GM12891 (cell line): ENCODE measurements at places on chromosomes 5 and 9.

- DNase-seq = peak; percentile 5
Observed at GRCh38 chr9:108182950-108183381, 672.8 kb downstream of the ACTL7B start.

- DNase-seq = no peak
Observed at GRCh38 chr5:170218726-170219125, 14.1 kb upstream of the C5orf58 start.

DNA sequence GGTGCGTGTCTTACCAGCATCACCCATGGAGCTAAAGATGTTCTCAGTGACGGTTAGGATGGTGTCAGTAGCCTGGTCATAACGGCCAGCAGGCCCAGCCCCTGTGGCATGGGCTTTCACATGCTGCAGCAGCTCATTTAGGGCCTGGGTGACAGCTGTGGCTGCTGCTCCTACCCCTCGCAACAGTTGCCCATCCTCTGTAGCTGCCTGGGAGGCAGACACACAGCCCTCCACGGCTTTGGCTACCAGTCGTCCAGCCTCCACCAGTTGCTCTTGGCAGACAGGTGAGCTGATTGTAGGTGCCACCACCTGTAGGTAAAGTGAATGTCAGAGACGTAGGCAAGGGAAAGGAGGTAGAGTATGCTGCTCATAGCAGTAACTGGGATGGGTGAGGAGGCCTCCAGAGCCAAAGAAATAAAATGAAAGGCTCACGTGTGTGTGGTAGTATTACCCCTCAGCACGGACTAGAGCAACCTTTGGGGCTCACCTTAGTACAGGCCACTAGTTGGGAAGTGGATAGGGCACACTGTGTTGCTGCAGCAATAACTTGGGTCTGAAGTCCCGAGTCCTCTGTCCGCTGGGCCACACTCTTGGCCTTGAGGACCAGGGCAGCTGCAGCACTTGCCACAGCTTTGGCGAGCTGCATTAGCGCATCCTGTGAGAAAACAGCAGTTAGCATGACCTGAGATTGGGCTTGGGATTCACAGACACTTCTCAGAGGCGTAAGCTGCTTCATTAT, 14.7 kb downstream of the TLN1 start:
- DNase-seq = no peak

- no peak for DNase-seq
Observed at GRCh38 chr5:60540856-60541805, 158.8 kb downstream of the DEPDC1B start.

DNA sequence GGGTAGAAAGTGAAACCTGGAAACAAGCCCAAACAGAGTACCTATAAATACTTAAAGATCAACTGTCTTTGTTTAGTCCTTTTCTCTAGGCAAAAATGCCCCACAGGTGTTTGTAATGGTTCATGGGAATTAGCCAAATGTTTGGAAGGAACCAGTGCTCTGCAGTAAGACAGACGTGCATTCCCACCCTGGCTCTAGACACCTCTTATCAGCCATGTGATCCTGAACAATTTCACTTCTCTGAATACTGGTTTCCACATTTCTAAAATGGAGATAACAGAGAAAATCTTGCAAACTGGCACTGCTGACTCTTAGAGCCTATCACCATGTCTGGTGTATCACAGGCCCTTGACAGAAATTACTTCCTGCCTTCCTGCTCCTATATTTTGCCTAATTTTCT, 30.0 kb downstream of the GLIS3 start:
- no peak for DNase-seq

- DNase-seq = no peak
Observed at GRCh38 chr9:128987805-128988204, 40.3 kb downstream of the NUP188 start.

DNA sequence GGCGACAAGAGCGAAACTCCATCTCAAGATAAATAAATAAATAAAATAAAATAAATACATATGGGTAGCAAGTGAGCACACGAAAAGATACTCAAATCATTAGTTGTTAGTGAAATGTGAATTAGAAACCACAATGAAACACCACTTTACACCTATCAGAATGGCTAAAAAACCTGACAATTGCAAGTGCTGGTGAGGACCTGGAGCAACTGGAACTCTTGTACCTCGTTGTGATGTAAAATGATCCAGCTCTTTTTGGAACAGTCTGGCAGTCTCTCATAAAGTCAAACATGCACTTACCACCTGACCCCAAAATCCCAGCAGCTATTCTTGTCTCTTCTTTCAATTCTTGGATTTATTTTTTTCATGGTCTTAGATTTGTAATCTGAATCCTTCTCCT, 69.2 kb upstream of the FBXW11 start:
- DNase-seq = no peak

GRCh38 chr9:93089481-93089991, 6.5 kb upstream of the CARD19 start:
- no peak for DNase-seq

DNA sequence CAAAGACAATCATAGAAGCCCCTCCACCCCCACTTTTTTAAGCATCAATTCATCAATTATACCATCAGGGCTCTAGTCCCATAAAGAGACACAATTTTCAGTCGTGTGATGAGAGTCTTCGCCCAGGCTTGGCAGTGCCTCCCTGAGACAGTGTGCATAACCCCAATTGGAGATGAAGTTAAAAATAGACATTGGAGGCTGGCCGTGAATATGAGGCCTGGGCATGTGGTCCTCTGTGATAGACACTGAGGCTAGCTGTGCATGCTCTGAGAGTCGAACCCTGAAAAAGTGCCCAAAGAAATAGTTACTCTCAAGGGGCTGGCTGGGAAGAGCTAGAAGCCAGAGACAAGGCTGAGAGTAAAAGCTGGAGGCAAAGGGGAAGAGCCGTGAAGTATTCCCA, 248.6 kb upstream of the NR4A3 start:
- no peak for DNase-seq

DNA sequence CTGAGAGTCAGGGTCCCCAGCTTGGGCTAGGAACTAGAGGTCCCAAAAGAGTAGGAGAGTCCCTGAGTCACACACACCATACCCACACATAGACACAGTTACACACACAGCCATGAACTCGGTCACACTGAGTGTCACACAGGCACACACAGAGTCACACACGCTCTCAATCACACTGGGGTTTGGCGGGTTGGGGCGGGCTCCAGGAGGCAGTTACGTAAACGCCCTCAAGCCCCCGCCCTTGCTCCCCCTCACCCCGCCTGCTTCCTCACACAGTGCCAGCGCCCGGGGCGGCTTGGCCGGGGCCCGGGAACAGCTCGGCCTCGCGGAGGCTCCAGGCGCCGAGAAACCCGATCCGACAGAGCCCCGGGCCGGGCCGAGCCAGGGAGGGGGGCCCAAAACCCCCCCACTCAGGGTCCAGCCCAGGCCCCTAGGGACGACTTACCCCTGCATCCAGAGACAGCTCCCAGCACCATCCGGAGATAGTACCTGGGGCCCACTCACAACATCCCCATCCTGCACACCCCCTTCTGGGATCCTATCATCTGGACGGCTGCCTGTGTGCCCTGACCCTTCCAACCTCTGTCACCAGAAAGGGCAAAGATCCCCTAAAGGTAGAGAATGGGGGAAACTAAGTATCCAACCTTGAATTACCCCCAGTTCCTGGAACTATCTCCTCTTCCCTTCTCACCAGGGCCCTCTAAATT, 3.5 kb upstream of the CNTFR start:
- no peak for DNase-seq

- no peak for DNase-seq
Observed at GRCh38 chr9:121797081-121797480, 145.6 kb downstream of the DAB2IP start.

DNA sequence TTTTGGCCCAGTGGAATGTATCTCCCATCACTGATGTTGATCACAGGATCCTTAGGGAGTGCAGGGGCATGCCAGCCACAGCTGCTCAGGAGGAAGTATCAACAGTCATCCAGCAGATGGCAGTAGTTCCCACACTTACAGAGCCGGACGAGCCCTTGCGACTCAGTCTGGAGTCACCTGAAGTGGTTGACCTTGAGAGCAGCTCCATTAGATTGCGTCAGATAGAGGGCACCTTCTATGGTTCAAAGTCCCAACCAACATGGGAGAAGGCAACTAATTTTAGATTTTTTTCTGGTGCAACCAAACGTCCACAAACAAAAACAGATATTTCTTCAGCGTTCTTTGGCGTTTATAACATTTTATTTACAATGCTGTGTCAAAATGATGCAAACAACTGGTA, 124.5 kb downstream of the EGFLAM start:
- peak; percentile 53 for DNase-seq

- DNase-seq = no peak
Observed at GRCh38 chr5:543351-543750, 19.1 kb upstream of the SLC9A3 start.

DNA sequence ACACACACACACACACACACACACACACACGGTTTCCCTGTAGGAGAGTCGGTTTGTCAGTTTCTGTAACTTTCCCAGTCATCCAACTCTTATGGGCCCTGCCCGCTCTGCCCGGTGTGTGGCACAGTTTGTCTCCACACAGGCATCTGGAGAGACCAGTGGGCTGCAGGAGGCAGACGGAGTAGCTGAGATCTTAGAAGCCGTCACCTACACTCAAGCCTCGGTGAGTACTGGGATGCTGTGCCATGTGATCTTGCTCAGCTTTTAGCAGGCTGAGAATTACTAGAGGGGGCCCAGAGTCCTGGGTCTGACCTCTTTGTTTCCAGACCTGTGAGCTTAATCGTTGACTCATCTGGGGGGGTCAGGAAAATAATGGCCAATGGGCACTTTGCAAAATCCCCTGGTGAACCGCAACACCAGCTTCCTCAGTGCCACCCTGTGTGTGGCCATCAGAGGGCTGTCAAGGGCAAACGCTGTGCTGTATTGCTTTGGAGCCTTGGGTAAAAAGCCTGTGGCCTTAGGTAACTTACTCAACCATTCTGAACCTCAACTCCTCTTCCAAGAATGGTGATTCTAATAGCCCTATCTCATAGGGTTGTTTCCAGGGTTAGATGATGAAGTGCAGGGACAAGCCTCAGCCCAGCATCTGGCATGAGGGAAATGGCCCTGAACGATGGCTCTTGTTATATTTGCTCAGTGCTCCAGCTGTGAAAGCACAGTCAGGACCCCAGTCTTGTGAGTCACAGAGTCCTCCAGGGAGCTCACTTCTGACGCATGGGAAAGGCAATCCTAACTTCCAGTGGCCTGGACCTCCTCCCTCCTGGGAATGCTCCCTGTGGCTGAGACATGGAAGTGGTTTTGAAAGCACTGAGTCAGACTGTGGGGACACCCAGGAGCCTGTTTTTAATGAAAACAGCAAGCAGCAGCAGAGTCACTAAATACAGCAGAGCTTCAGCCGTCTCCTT, 45.6 kb downstream of the COL15A1 start:
- DNase-seq = no peak

GRCh38 chr9:84694248-84694647, 24.7 kb downstream of the NTRK2 start:
- DNase-seq = no peak

DNA sequence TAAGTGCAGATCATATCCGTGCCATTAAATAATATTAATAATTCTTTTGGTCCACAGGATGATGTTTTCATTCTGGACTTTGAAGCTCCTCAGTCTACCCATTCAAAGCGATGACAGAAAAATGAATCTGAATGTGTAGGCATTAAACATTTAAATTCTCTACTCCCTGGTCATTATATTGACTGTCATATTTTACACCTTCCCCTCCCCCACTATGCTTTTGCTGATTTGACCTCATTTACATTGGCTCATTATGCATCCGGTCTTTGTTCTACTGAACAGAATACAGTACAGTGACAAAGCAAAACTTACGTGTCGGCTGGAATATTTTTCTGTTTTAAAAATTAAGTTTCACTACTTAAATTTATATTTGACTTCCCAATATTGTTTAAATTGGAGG, 289.7 kb upstream of the TMEM161B start:
- no peak for DNase-seq

GRCh38 chr5:170625221-170626165, 121.7 kb downstream of the KCNIP1 start:
- no peak for DNase-seq

DNA sequence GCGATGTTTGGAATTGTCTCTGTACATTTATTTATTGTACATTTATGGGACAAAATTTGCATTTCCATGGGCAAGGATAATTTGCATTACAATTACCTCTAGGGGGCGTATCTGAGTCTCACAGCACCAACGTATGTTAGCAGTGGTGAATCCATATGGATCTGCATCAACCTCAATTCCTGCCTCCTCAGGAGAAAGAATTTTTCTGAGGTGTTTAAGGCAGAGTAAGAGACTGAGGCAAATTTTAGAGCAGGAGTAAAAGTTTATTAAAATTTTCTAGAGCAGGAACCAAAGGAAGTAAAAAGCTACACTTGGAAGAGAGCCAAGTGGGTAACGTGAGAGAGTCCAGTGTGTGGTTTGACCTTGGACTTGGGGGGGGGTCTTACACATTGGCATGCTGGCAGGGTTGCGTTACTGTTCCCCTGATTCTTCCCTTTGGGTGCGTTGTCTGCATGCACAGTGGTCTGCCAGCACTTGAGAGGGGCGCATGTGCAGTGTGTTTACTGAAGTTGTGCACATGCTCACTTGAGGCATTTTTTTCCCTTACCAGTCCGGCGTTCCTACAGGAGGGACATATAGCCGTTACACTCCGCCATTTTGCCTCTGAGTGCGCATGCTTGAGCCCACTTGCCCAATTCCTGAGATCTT, 21.0 kb upstream of the RAB14 start:
- no peak for DNase-seq

DNA sequence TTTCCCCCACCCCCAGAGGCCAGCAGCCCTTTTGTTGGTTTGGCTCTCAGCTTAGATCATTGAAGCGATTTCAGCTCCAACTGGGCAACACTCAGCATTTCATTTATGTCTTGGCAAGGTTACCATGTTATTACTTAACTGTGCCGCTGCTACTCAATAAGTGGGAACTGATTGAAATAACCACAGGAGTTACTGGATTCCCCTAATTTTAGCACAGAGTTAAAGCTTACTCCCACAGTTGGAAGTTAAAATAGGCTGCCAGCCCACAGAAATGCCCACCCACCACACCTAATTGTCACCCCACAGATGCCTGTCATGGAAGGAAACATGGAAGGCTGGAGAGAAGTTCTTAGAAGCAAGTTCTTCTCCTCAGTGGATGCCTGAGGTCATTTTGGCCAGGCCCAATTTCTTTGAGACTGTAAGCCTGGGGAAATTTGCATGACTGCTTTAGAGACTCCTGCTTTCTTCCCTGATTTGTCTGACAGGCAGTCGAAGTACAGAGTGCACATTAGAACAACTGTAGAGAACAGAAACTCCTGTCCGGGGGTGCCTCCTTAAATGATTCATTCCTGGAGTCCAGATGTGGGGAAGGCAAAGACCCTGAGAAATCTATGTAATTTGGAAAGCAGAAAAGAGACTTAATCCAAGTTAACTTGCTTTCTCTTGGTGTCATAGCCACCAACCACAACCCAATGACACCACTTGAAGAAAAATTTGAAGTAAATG, 370.0 kb downstream of the ZSWIM6 start:
- peak; percentile 16 for DNase-seq

- no peak for DNase-seq
Observed at GRCh38 chr5:864492-865167, 13.8 kb upstream of the ZDHHC11 start.

- no peak for DNase-seq
Observed at GRCh38 chr9:83432104-83432627, 106.0 kb downstream of the FRMD3 start.

DNA sequence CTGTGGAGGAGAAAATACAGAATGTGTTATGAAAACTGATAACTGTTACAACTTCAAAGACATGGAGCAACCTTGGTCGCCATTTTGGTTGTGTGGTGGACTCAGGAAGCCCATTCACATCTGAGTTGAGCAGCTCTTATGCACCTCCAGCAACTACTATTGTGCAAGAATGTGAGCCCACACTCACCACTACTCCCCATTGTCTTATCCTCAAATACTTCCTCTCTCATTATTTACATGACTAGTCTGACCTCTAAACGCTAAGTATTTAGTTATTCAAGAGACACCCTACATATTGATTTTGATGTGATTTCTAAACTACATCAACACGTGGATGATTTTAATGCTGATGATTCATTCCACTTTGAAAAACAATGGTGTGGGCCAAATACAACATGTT, 516.6 kb upstream of the CLINT1 start:
- no peak for DNase-seq
